Heart left ventricle (tissue), 16 donors: ENCODE measurements at places on chromosomes 11 and 22. TPM values are rescaled to one million over a fixed set of nuclear protein-coding genes. Genes with fewer than 3 reads are reported as not detected.

Gene CARNS1
- 4.0 TPM for total RNA-seq

Gene MYBPC3
- total RNA-seq, result 2,395 TPM

Gene DMC1
- total RNA-seq, result 2.4 TPM

DNA sequence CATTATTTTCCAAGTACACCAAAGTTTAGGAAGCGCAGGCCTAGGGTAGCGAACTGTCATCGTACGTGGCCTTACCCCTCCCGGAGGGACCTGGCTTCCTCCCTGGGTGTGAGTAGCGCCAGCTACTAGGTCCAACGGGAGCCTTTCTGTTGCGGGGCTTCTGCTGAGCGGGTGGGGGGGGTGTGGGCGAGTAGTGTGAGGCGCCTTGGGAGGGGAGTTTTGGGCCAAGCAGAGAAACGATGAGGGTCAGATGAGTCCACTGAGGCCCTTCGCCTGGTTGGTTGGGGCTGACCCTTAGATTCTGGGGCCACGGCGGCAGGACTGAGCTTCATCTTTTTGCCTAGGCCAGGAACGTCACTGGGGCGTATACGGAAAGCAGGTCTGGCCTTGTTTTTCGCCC is 868 bp downstream of the TEF start:
- peak; percentile 59 for DNase-seq

- DNase-seq, result no peak
Observed at GRCh38 chr11:121450401-121450800, 1.7 kb upstream of the SORL1 start.

DNA sequence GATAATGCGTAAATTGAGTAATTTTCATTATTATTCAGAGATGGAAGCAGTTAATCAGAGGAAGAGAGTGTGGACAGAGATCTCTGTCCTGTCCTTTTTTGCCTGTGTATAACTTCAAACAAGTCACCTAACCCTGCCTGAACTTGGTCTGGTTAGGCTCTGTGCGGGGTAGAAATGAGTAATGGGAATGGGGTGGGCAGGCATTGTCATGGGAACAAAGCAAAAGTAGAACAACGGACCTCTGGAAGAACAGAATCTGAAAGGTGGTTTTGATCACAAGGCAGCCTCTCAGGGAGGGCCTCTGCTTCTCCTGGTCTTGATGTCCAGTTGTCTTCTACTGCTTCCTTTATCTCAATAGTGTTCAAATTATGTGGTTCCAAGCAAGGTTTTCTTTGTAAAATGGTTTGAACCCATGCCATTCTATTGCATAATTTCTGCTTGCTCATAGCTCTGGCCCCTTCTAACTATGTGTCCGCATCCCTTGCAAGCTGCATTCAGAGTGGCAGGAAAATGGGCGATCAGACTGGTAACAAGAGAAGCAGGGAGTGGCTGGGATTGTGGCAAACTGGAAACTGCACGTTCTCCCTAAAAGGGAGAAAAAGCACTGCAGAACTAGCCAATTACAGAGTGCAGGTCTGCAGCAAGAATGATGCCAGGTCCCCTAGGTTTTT is 76.1 kb downstream of the PRR5L start:
- no peak for DNase-seq

DNA sequence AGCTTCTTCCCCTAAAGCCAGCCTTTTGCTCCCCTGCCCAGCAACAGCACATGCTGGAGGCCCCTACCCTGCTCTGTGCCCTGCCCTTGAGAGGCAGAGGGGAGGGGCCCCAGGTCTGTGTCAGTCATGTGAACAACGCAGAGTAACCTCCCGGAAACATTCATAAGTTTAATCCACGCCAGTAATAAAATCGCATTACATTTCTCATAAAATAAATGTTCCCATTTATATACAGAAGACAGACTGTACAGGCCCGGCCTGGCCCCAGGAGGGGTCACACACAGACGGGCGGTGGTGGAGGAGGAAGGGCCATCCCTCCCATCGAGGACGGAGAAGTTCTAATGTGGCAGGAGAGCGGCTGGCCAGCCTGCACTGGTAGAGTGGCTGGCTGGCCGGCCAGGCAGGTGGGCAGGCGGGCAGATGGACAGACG is 39.5 kb downstream of the LMO1 start:
- peak; percentile 28 for DNase-seq

DNA sequence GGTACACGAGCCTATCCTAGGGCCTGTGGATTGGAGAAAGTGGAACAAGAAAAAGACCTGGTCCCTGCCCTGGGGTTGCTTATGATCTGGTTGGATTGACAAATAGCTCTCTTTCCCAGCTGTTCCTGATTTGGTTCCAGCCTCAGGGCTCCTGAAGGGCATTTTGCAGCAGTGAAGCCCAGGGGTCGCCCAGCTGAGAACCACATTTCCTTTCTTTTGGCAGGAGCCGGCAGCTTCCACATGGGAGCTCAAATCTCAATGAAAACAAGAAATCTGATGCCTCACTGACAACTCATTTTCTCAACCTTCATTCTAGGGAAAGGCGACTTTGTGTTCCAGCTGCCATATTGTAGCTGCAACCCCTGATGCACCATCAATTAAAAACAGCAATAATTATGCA is 140.6 kb upstream of the CADM1 start:
- DNase-seq, result no peak

GRCh38 chr22:36829370-36830002 is 12.7 kb upstream of the PVALB start:
- DNase-seq, result no peak

DNA sequence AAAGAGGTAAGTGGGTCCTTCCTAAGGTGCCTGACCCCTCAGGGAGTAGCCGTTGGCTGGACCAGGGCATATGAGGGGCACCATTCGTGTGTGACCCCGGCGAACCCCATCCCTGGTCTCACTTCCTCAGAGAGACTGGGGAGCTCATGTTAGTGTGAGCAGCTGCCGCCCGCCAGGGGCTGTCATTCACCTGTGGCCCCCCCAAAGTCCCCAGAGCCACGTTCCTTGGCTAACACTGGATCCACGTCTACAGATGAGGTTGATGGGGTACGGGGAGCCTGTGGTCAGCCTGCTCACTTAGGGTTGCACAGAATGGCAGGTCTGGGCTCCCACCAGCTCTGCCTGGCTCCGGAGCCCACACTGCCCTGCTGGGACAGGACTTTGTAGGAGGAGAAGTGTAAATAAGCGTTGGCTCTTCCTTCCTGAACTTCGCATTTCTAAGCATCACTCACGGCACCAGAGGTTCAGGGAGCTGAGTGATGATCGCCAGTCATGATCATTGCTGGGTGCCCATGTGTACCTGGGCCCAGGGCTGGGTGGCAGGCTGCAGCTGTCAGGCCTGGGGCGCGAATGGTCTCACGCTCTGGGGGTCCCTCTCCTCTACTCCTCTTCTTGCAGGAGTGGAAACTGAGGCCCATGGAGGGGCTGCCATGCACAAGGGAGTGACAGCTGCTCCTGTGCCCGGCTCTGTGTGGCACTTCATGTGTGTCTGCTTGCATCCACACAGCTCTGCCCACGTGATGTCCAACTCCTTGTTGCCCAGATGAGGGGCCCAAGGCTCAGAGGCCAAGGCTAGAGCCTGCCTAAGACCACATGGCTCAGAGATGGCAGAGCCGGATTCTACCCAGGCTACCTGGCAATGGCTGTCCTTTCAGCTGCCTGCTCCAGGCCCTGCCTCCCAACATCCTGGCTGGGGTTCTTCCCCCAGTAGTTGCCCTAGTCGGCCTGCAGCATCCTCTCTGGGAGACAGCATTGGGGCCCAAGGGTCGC is 11.1 kb downstream of the TTC38 start:
- no peak for DNase-seq

DNA sequence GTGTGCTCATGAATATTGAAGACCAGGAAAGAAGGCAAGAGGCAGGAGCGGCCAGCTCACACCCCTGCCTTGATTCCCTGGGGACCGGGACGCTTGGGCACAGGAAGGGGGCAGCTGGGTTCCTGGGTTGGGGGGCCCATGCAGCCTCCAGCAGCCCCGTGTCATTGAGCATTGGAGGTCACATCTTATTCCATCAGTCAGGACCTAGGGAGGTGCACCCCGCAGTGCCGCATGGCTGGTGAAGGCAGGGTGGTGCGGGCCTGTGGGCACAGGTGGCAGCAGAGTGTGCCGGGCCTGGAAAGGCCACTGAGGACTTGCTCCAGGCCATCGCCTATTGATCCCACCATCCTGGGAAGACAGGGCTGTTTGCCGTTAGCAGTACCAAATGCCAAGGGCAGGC is 116.3 kb upstream of the NECTIN1 start:
- no peak for DNase-seq

GRCh38 chr11:66277471-66278362 is at the start of gene CNIH2:
Gene CNIH2 (plus strand): TSS chr11:66278175. CDS start chr11:66278457, 282 bp downstream.
- no peak for DNase-seq

- no peak for DNase-seq
Observed at GRCh38 chr11:128837627-128838026, 29.5 kb downstream of the KCNJ1 start.

- peak; percentile 71 for DNase-seq
Observed at GRCh38 chr22:18057568-18058209, 20.1 kb upstream of the PEX26 start.

- DNase-seq, result peak; percentile 47
Observed at GRCh38 chr11:12794576-12795230, 120.5 kb downstream of the TEAD1 start.
